ENCODE measurements at places on chromosomes 1 and 21. TPM values are rescaled to one million over a fixed set of nuclear protein-coding genes. Genes with fewer than 3 reads are reported as not detected.
A peak's percentile ranks its signal among the peaks of the same experiment; 100 is the strongest.

- no peak for DNase-seq
Observed at GRCh38 chr1:50422675-50422945, 633 bp downstream of the DMRTA2 start.

- DNase-seq: no peak
Observed at GRCh38 chr1:60904099-60904851, 178.1 kb upstream of the NFIA start.

- DNase-seq: no peak
Observed at GRCh38 chr1:145689922-145690321, 17.2 kb downstream of the PDZK1 start.

DNA sequence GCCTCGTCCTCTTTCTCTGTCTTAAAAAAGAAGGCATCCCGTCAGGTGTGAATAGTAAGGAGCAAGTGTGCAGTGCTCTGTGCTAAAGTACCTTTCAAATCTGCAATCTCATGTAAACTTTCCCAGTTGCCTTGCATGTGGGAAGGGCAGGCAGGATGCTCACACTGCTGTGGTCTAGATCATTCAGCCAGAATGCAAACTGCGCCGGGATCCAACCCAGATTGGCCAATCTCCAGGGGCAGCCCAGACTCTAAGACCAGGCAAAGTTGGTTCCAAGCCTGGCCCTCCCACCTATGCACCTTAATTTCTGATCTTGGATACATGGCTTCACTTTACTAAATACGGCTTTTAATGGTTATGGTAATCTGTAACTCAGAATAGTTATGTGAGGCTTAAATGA lies 3.2 kb upstream of the MAP1LC3C start:
- no peak for DNase-seq

- peak; percentile 38 for DNase-seq
Observed at GRCh38 chr1:227949954-227950734, 2.4 kb upstream of the WNT9A start.

DNA sequence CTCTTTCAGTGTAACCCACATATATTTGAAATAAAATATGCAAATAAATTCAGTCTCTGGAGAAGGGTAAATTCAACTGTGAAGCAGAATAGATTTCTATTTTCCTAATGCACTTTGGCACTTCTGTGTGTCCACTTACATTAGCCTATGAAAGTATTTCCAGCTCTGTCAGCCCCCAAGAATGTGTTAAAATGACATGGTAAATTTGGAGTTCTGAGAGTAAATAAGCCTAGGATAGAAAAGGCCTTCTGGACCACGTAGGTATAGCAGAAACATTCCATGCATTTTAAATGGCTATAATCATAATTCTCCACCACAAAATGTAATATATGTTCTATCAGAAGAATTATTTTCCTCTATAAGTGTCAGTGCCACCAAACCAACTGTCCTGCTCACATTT lies 276.2 kb downstream of the NEGR1 start:
- no peak for DNase-seq

- DNase-seq: no peak
Observed at GRCh38 chr1:161051219-161051618, 5.4 kb upstream of the USF1 start.

DNA sequence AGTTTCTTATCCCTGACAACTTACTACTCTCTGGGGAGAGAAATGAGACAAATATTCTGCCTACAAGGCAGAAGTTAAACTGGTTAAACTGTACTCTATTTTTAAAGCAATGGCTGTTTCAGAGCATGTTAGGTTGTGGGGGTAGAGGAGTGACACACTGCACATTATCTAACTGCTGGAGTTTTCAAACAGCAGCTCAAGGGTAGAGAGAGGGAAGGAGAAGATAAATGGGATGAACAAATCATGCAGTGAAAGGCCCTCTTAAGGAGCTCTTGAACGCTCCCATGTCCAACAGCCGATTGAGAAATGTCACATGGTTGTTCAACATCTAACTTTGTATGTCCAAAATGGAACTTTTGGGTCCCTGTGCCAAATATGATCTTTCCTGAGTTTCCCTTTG lies 14.0 kb upstream of the IFI44L start:
- no peak for DNase-seq

DNA sequence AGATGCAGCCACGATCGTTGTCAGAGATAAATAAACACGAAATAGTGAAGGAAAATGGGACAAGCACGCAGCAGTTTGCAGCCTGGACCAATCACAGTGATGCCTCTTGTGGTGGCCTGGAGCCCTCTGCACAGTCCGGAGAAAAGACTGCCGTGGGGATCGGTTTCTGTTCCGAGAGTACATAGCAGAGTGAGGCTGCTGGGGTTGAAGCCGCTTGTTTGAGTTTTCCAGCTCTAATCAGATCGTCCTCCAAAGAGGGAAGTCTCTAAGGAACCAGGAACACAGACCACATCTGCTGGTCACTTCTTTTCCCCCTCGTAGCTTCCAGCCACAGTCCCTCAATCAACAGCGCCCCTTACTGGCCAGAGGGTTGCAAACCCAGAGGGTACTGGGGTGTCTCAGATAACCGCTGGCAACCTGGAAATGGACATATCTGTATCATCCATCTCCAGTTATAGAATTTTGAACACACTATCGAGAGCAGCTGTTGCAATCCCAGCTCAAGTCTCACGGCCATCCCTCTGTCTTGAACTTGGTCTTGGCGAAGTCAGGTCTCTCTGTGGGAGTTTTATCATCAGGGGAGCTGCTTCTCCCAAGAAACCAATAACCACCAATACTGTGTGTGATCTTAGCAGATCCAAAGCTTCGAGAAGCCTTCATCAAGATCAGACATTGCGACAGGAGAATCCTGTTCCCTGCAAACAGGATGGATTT lies 57.4 kb downstream of the OLIG1 start:
- DNase-seq: peak; percentile 82

Gene DIRAS3
- 0.10 TPM for total RNA-seq

Gene SLC30A1
- 9.1 TPM for total RNA-seq

Gene TEKT2
- 1.2 TPM for total RNA-seq
